ENCODE measurements at places on chromosomes 2 and 18.
A peak's percentile ranks its signal among the peaks of the same experiment; 100 is the strongest.

GRCh38 chr18:23966909-23967308 is 47.6 kb upstream of the TTC39C start:
- DNase-seq, result no peak

DNA sequence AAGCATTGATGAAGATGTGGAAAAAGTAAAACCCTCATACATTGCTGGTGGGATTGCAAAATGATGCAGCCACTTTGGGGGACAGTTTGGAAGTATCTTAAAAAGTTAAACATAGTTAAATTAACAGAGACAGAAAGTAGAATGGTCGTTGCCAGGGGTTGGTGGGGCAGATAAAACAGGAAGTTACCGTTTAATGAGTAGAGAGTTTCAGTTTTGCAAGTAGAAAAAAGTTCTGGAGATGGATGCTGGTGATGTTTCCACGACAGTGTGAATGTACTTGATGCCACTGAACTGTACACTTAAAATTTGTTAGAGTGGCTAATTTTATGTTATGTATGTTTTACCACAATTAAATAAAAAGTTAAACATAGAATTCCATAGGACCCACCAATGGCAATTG is 44.5 kb upstream of the EGR4 start:
- no peak for DNase-seq

DNA sequence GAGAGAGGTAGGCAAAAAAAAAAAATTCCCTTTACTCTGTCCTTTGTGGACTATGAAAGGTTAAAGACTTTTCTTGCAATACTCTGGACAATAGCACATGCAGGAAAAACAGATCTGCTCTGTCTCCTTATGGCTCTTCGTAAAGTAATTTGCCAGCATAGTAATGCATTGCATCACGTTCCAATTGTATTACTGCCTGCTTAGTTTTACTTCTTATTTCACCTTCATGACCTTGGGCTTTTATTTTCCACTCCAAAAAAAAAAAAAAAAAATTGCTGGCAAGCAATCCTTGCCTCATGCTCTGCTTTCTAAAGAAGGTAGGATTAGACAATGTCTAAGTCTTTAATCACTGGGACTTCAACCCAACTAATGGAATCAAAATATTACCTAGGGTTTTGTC is 1802.7 kb downstream of the SUCLG1 start:
- DNase-seq, result no peak

DNA sequence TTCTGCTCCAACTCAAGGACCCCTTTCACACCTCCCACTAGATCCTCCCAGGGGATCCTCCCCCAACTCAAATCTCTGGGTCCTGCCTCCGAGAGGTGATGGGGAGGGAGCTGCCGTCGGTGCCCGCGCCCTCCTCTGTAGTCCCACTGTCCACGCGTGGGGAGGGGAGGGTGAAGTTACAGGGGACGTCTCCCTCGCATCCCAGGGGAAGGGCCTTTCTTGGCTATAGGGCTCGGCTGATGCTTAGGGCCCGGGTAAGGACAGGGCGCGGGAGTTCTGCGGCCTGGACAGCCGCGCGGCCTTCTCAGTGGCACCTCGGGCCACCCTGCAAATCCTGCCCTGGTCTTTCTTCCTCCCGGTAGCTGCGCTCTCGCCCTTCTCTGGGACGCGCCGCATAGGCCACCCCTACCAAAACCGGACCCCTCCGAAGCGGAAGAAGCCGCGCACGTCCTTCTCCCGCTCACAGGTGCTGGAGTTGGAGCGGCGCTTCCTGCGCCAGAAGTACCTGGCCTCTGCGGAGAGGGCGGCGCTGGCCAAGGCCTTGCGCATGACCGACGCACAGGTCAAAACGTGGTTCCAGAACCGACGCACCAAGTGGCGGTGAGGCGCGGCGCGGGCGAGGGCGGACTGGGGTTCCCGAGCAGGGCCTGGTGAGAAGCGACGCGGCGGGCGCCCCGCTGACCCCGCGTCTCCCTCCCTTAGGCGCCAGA is 1.2 kb downstream of the TLX2 start:
- DNase-seq, result no peak

GRCh38 chr2:154195644-154196195 is 324.0 kb downstream of the GALNT13 start:
- DNase-seq, result no peak

DNA sequence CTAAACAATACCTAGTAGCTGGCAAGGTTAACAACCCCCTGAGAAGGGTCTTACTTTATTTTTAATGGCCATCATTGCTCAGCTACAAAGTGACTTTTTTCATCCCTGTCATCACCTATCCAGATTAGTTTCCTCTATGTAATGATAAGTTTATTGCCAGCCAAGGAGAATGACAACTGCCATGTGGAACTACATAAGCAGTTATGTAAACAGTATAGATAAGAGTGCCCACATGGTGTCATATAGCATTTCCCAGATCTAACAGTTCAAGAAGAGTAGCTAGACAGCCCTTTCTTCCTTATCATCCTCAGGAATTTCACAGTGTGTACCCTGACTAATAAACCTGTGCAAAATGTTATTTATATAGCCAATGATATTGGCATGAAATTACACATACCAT is 240.2 kb upstream of the PIK3C3 start:
- DNase-seq, result no peak

DNA sequence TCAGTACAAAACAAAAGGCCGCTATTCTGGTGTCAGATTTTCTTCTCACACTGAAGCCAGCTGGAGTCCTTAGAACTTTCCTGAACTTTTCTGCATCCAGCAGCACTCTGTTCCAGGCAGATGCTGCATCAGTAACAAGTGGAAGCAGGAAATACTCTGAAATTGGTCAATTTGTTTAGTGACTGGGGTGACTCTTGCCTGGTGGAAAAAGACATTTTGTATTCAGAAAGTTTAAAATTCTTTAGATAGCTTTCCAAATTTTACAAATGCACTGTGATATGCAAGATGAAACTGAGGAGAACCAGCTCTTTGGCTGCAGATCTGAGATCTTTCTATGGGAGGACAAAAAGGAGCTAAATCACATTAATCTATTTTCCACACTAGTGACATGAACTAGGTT is 385.7 kb downstream of the NRXN1 start:
- no peak for DNase-seq

DNA sequence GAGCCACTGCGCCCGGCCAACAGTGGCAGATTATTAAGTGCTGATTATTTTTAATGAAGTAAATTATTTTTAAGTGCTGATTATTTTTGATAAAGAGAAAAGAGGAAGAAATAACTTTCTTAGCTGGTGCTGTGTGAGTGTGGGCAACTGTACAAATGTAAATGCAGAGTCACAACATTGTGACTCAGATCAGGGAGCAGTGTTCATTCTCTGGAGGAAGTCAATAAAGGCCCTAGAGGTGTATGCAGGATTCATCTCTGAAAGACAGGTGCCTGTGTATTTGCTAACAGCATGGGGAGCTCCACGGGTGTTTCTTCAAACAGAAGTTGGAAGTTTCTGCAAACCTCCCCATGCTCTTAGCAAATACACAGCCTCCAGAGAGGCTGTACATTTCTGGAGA is 6.2 kb downstream of the KRTCAP3 start:
- DNase-seq, result no peak

GRCh38 chr18:10040287-10041011 is 126.6 kb downstream of the VAPA start:
- no peak for DNase-seq

DNA sequence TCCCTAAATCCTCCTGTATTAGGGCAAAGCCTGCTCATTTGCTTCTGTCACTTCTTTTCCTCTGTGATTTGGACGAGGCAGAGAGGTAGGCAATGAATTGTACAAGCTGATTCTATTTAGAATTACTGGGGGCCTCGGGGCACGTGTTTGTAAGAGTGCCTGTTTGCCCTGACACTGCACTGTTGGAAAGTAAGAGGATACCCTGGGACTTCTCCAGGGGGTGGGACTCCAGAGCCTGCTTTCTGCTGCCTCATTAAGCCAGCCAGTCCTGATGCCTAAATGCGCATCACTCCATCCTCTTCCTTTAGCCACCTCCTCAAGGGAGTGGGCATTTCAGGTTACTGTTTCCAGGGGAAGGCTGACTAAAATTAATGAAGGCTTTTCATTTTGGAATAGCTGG is 134.3 kb downstream of the TDRD15 start:
- DNase-seq, result no peak

- DNase-seq, result no peak
These were observed 40.4 kb downstream of the CELF4 start for GRCh38 chr18:37525262-37525585.

- peak; percentile 40 for DNase-seq
These were observed 48.0 kb downstream of the ARHGAP15 start for GRCh38 chr2:143177096-143177786.

DNA sequence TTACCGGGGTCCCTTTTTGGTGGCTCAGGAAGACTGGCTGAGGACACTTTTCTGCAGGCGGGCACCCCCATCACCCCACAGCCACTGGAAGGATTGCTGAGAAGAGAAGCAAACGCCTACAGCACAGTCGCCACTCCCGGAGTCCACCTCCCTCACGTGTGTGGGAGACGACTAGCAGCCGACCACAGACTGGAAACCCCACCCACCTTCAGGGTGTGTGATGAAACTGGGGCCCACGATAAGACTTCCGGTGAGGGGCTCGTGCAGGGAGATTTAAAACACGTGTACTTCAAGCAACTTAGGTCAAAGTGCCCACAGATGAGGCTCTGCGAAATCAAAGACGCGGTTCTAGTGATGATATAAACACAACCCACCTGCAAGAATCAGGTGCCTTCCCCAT is 26.3 kb downstream of the MBP start:
- DNase-seq, result no peak

GRCh38 chr2:33142810-33143209 is 196.1 kb downstream of the LTBP1 start:
- DNase-seq, result no peak

- DNase-seq, result no peak
These were observed 77.2 kb downstream of the NEURL3 start for GRCh38 chr2:96427917-96428316.
